AG09319 (cell line): ENCODE measurements at places on chromosomes 13 and 19.
A peak's percentile ranks its signal among the peaks of the same experiment; 100 is the strongest.

- no peak for DNase-seq
Observed at GRCh38 chr13:111324736-111325135, 4.3 kb downstream of the TEX29 start.

DNA sequence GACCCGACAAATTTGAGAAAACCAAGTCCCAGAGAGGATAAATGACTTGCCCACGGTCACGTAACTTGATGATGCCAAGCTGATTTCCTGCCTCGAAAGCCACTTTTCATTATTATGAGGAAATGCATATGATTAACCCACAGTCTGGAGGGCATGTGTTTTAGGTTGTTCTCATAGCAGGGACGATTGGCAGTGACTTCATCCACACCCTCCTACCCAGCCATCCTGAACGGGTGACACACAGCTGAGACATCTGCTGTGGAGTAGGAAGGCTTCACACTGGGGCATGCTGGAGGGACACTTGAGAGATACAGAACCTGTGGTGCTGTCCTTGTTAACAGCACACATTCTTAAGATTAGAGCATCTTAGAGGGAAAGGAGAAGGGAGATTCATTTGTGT is 65.4 kb upstream of the WDFY2 start:
- DNase-seq, result no peak

DNA sequence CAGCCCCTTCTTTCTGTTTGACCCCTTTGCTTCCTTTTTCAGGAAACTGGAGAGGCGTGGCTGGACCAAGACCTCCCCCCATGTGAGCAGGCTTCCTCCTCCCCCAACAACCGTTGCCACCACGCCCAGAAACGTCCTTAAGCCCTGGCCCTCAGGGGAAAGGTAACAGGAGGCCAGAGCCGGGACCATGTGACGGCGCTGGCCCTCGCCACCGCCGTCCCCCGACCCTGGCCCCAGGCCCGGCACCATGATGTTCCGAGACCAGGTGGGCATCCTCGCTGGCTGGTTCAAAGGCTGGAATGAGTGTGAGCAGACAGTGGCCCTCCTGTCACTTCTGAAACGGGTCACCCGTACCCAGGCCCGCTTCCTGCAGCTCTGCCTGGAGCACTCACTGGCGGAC is 14.4 kb downstream of the SAMD4B start:
- DNase-seq, result no peak

DNA sequence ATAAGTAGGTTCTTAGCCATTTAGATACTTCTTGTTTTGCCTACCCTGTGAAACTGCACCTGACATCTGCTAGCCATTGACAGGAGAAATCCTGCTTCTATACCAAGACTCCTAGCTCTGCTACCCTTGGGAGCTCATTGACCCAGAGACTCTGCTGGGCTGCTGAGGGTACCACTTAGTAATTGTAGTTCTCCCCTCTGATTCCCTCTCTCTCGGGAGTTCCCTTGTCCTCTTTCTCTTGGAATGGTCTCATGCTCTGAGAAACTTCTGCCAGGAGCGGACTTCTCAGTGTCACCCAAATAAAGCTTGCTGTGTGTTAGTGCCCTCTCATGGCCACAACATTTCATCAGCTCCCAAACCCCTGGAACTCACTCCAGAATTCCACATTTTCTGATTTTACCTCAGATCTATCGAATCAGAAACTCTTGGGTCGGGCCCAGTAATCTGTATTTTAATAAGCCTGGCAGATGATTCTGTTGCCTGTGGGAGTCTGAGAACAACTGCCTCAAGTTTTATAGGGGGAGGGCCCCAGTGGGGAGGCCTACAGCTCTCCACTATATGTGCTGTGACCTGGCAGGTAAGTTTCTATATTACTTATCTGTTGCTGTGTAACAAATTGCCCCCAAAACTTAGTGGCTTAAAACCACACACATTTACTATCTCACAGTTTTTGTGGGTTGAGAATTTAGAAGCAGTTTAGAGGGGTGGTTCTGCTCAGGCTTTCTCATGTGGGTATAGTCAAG is 221.1 kb downstream of the TDRD3 start:
- peak; percentile 4 for DNase-seq

DNA sequence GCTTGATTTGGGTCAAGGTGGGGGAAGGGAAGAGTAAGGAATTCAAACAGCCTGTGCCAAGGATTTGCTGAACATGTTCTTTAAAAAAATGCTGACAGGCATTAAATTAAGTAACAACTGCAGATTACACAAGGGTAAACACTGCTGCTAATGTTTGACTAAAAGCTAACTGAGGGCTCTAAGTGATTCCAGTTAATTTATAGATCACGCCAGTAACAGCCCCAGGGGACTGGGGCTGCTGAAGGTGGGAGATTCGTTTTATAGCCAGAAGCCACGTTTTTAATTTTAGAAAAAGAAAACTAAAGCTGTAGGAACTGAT is 321.7 kb downstream of the DLEU7 start:
- peak; percentile 27 for DNase-seq

DNA sequence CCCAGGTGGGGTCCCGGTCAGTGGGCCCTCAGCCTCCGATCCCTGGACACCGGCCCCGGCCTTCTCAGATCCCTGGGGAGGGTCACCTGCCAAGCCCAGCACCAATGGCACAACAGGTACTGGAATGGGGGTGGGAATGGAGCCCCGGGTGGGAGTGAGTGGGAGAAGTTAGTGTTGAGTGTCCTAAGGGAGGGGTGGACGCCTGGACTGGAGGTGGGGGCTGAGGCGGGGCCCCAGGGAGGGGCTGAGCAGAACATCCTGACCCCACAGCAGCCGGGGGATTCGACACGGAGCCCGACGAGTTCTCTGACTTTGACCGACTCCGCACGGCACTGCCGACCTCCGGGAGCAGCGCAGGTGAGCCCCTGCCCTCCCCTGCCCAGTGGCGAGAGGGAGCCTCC is 17.7 kb downstream of the EPN1 start:
- DNase-seq, result no peak

DNA sequence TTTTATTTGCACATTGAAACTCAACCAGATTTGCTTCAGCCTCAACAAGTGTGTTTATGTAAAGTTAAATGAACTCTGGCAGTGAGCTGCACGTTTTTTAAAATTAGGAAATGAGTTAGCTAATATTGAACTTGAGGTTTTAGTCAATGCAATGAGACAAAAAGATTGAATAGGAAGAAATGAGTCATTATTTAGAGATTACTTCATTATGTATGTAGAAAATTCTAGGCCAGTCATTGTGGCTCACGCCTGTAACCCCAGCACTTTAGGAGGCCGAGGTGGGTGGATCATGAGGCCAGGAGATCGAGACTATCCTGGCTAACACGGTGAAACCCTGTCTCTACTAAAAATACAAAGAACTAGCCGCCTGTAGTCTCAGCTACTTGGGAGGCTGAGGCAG is 22.8 kb upstream of the CD70 start:
- peak; percentile 39 for DNase-seq

DNA sequence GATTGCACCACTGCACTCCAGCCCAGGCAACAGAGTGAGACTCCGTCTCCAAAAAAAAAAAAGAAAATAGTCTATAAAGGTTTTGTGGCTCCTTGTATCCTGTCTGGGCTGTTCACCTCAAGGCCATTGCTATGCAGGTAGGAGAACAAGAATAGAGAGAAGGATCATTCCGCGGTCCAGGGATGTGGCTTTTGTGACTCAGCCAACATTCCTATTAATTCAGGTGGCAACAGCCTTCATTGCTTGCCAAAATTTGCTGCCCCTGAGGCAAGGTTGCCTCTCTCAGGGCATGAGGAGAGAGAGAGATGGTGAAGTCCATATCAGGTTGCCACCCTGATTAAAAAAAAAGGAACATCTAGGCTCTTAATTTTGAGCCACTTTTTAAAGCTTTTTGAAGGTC is 8.0 kb downstream of the ZNF551 start:
- DNase-seq, result no peak

DNA sequence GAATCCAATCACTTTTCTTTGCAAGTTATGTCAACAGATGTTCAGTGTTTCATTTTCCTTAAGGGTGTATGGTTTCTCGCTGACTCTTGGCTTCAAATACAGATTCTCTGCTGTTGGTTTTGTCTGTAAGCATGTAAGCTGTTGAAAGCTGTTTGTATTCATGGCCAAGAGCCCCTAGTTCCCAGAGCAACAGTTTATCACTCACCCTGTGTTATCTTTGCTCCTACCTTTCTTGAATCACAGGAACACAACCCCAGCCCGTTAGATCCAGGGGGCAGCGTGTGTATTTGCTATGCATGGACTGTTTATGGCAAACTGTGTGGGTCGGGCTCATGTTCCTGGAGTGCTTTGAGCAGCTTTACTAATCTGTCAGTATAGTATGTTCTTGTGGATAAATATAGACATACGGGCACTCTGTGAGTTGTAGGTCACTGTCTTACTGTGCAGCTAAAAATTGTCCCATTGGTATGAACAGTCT is 28.9 kb downstream of the FRY start:
- DNase-seq, result no peak

DNA sequence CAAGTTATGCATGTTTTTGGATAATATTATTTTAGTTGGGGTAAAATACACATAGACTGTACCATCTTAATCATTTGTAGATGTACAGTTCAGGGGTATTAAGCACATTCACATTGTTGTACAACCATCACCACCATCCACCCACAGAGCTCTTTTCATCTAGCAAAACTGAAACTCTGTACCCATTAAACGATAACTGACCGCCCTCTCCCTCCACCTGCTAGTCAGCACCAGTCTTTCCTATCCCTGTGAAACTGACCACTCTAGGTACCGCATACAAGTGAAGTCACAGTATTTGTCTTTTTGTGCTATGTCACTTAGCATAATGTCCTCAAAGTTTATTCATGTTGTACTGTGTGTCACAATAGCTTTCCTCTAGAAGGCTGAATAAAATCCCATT is 60.2 kb upstream of the GTF2F2 start:
- no peak for DNase-seq

DNA sequence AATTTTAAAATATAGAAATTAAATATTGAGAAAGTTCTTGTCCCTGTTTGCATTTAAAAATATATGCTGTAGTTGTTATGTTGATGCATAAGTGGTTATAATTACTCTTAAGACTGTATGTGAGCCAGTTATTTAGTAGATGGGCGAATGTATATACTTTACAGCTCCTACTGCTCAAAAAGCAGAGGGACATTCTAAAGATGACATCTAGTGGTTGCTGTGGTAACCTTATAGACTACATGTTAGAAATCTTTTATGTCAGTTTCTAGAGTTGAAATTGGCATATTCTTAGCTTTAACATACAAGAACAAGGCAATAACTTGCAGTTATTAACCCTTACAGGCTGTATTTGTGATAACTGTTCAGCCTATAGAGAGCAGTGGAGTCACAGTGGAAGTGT is 160.5 kb downstream of the OLFM4 start:
- no peak for DNase-seq

GRCh38 chr13:79779761-79780160 is 298.8 kb downstream of the NDFIP2 start:
- DNase-seq, result no peak

DNA sequence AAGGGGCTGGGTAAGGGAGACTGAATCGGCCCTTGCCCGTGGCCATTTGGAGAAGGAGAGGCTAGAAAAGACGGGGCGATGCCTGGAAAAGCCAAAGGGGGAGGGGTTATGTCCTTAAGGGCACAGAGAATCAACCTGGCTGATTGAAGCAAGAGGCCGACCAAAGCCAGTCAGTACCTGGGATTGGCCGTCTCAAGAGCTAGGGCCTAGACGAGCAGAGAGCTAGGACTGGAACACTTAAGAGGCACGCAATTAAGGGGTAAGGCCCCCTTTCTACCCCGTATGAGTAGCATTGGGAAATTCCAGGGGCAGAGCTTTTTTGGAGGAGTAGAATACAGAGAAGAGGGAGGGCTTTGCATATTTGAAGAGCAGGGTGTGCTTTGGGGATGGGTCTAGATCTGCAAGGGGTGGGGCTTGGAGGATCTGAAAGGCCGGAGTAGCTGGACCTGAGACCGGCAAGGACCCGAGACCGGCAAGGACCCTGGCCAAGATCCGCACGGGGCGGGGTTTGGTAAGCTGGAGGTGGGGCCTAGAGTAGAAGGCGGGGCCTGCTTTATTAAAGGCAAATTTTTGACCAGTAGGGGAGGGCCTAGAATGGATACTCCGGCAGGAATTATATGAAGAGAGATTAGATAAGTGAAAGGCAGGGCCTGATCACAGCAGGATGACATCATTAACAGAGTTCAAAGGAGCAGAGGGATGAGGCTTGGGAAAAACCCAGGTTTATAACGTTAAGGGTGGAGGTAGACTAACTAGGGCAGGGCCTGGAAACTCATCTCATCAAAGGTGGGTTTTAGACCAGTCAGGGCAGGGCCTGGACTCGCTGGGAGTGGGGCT is 10.7 kb upstream of the CACNG6 start:
- DNase-seq, result no peak

DNA sequence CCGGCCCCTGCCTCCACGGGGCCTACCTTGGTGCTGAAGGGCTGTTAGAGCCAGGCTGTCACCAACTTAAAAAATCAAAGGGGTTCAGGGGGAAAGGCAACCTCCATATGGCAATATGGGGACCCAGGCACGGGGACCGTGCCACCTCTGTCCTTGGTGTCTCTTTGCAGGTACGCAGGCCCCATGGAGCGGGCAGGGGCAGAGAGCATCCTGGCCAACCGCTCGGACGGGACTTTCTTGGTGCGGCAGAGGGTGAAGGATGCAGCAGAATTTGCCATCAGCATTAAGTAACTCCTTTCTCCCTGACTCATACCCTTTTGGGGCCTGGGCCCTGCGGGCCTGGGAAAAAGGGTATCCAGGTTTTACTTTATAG is 39.6 kb upstream of the ADGRE1 start:
- no peak for DNase-seq

DNA sequence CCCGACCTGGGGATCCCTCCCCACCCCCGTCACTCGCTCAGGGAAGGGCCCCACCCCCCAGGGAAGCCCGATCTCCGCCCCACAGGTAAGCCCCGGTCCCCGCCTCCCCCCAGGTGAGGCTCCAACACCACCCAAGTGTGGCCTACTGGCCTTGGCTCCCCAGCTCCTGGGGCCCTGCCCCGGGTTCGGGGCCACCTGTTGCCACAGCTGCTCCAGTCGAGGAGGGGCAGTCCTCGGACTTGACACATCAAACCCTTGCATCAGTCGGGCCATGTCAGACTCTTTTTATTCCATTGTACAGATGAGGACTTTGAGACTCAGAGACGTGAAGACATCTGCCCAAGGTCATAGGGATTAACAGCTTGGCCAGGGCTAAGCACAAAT is 512 bp downstream of the CC2D1A start:
- DNase-seq, result no peak
